A549 treated with CpdA at 1 μM for 4 hours (cell line): ENCODE measurements at places on chromosomes 7 and 10. TPM values are rescaled to one million over a fixed set of nuclear protein-coding genes. Genes with fewer than 3 reads are reported as not detected.

The NPM3 gene
- 99.8 to 127 TPM (median 116 TPM) in 5 replicates for total RNA-seq

The ASB10 gene
- total RNA-seq = not detected in 5 replicates

The HOXA9 gene
- 0.45 to 1.3 TPM (median 0.73 TPM) in 5 replicates for total RNA-seq

The ORC5 gene
- total RNA-seq = 23.9 to 31.6 TPM (median 28.8 TPM) in 5 replicates

The SLC18A3 gene
- total RNA-seq = 0.03 TPM in 1 of 5 replicates, not detected in the others

The HOXA1 gene
- 2.8 to 4.0 TPM (median 3.4 TPM) in 5 replicates for total RNA-seq

The CRHR2 gene
- 0.03 TPM in 1 of 5 replicates, not detected in the others for total RNA-seq

The NPFFR1 gene
- total RNA-seq = not detected in 5 replicates

The GRID2IP gene
- total RNA-seq = 0.01 TPM in 1 of 5 replicates, not detected in the others

The LIPM gene
- not detected in 5 replicates for total RNA-seq

The DRGX gene
- not detected in 5 replicates for total RNA-seq

The STX1A gene
- 74.5 to 85.6 TPM (median 84.1 TPM) in 5 replicates for total RNA-seq

The CDCA7L gene
- 13.6 to 22.4 TPM (median 14.7 TPM) in 5 replicates for total RNA-seq

The MBL2 gene
- not detected in 5 replicates for total RNA-seq

The PRKG1 gene
- total RNA-seq = not detected in 5 replicates

The TACC2 gene
- total RNA-seq = 86.1 to 99.3 TPM (median 87.8 TPM) in 5 replicates

The GIMAP2 gene
- not detected in 5 replicates for total RNA-seq

The NDUFB2 gene
- 362 to 406 TPM (median 394 TPM) in 5 replicates for total RNA-seq

The ZNF467 gene
- 1.1 to 1.9 TPM (median 1.3 TPM) in 5 replicates for total RNA-seq

The PIP gene
- not detected in 5 replicates for total RNA-seq

The STMP1 gene
- 27.3 to 34.8 TPM (median 32.0 TPM) in 5 replicates for total RNA-seq

The TRIM50 gene
- not detected in 5 replicates for total RNA-seq

The VIM gene
- total RNA-seq = 1,774 to 2,057 TPM (median 1,913 TPM) in 5 replicates

The ZNF488 gene
- 9.1 to 13.4 TPM (median 13.1 TPM) in 5 replicates for total RNA-seq

The ITPRID1 gene
- total RNA-seq = not detected in 5 replicates

The PLAC9 gene
- 0.16 to 0.50 TPM in 2 of 5 replicates, not detected in the others for total RNA-seq

The CALHM3 gene
- 0.21 to 0.63 TPM (median 0.36 TPM) in 5 replicates for total RNA-seq

The FAS gene
- 29.7 to 41.4 TPM (median 30.6 TPM) in 5 replicates for total RNA-seq

The LRGUK gene
- total RNA-seq = 0.16 to 0.76 TPM (median 0.37 TPM) in 5 replicates

The CDC123 gene
- 130 to 200 TPM (median 134 TPM) in 5 replicates for total RNA-seq

The ASCC1 gene
- 30.2 to 41.3 TPM (median 31.6 TPM) in 5 replicates for total RNA-seq

The PKD2L1 gene
- 0.09 to 0.15 TPM in 2 of 5 replicates, not detected in the others for total RNA-seq

The CNTNAP2 gene
- total RNA-seq = 0.03 TPM in 1 of 5 replicates, not detected in the others

The NUTM2D gene
- total RNA-seq = 1.1 to 1.5 TPM (median 1.4 TPM) in 5 replicates

The AKR1D1 gene
- total RNA-seq = not detected in 5 replicates

The SPDYE6 gene
- total RNA-seq = not detected in 5 replicates

The SP8 gene
- not detected in 5 replicates for total RNA-seq

The CCDC146 gene
- 0.48 to 1.5 TPM (median 0.70 TPM) in 5 replicates for total RNA-seq

The TYSND1 gene
- 12.6 to 20.3 TPM (median 18.7 TPM) in 5 replicates for total RNA-seq

The ACSL5 gene
- total RNA-seq = 0.08 to 0.21 TPM (median 0.13 TPM) in 5 replicates

The POU6F2 gene
- not detected in 5 replicates for total RNA-seq

The SCRN1 gene
- total RNA-seq = 50.8 to 69.9 TPM (median 61.0 TPM) in 5 replicates

The MLXIPL gene
- 0.78 to 1.7 TPM (median 1.4 TPM) in 5 replicates for total RNA-seq

The PRKRIP1 gene
- 21.5 to 25.8 TPM (median 23.1 TPM) in 5 replicates for total RNA-seq

The CTTNBP2 gene
- 0.16 to 0.58 TPM (median 0.39 TPM) in 5 replicates for total RNA-seq

The RET gene
- 0.40 to 0.74 TPM (median 0.50 TPM) in 5 replicates for total RNA-seq

The HECW1 gene
- 10.9 to 14.2 TPM (median 12.0 TPM) in 5 replicates for total RNA-seq

The LIPN gene
- total RNA-seq = not detected in 5 replicates

The CPED1 gene
- 0.01 TPM in 1 of 5 replicates, not detected in the others for total RNA-seq

The COL17A1 gene
- 2.2 to 3.8 TPM (median 2.7 TPM) in 5 replicates for total RNA-seq

The VSTM4 gene
- 0.34 to 0.54 TPM (median 0.39 TPM) in 5 replicates for total RNA-seq

The WDR11 gene
- total RNA-seq = 20.4 to 29.6 TPM (median 24.2 TPM) in 5 replicates

The ATRNL1 gene
- 0.16 to 0.30 TPM (median 0.25 TPM) in 5 replicates for total RNA-seq

The C7orf57 gene
- total RNA-seq = 0.26 to 0.61 TPM (median 0.37 TPM) in 5 replicates
